ENCODE measurements at places on chromosomes 3 and 15.
A peak's percentile ranks its signal among the peaks of the same experiment; 100 is the strongest.

- no peak for DNase-seq
Measured at GRCh38 chr3:59866076-59866475, 816.3 kb upstream of the CFAP20DC start.

DNA sequence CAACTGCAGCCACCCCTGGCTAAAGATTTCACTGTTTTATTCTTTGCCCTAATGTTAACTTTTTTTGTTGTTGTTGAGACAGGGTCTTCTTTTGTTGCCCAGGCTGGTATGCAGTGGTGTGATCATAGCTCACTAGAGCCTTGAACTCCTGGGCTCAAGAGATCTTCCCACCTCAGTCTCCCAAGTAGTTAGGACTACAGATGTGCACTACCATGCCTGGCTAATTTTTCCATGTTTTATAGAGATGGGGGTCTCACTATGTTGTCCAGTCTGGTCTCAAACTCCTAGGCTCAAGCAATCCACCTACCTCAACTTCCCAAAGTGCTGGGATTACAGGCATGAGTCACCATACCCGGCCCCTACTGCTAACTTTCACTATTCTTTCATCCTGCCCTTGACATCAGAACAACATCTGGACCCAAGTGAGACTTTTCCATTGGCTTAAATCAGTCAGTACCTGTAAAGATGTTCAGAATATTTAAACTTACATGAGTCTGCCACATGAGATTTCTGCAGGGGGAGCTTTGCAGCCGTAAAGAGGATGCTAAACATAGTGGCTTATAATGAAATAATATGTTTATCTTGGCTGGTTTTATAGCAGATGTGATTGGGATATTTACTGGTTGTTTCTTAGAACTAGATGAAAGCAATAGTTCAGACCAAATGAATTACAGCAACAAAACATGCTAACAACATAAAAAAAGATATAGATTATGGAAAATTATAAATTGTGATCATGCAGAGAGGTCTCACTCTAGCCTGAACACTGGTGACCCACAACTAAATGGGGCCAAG, 73.6 kb downstream of the HMG20A start:
- DNase-seq = no peak

GRCh38 chr3:94643400-94643799, 580.5 kb downstream of the NSUN3 start:
- DNase-seq = no peak

DNA sequence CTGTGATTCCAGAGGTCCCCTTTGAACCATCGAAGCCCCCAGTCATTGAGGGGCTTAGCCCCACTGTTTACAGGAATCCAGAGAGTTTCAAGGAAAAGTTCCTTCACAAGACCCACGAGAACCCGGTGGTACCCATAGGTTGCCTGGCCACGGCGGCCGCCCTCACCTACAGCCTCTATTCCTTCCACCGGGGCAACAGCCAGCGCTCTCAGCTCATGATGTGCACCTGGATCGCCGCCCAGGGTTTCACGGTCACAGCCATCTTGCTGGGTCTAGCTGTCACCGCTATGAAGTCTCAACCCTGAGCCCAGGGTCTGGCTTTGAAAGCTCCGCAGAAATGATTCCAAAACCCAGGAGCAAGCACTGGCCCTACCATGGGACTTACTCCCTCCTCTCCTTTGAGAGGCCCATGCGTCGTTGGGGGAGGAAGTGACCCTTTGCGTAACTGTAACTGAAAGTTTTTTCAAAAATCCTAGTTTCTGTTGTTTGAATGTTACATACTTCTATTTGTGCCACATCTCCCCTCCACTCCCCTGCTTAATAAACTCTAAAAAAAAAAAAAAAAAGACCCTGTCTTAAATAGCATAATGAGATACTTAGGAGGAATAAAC, 85.1 kb upstream of the CSPG5 start:
- DNase-seq = no peak

- DNase-seq = no peak
Measured at GRCh38 chr15:37102305-37103162, 2.2 kb upstream of the MEIS2 start.

- no peak for DNase-seq
Measured at GRCh38 chr15:39713846-39714245, 68.8 kb downstream of the FSIP1 start.

- no peak for DNase-seq
Measured at GRCh38 chr15:71597126-71597525, 213.2 kb upstream of the NR2E3 start.

DNA sequence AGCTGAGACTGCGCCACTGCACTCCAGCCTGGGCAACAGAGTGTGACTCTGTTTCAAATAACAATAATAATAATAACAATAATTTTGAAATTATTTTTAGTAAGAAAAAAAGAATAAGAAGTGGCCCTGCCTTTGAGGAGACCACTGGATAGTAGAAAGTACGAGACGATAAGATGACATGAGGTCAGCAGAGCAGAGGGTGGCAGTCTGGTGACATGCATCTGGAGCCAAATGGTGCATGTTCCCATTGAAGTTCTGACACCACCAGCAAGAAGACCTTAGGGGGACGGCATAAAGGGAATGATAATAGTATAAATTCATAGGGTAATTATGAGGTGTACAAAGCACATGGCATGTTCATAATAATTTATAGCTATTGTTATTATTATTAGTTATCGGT, 542.2 kb upstream of the TBL1XR1 start:
- no peak for DNase-seq

- no peak for DNase-seq
Measured at GRCh38 chr15:78408355-78408640, 29.7 kb upstream of the IREB2 start.

GRCh38 chr3:186653984-186654383, 11.8 kb upstream of the HRG start:
- no peak for DNase-seq

DNA sequence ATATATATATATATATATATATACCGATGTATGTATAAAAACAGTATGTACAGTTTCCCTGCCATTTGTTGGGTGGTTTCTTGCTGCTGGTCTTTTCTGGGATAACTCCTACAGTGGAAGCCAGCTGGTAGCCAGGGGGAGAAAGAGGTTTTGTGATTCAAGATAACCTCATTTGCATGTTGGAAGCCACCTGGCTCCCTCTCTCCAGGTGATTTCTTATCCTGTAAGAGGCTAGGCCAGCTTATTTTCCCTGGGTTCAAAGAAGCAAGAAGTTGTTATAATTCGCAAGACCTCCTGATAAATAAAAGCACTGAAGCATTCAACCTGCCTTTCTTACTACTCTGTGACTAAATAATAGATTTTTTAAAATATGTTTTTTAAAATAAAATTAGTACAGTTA, 443.3 kb downstream of the VGLL3 start:
- no peak for DNase-seq

DNA sequence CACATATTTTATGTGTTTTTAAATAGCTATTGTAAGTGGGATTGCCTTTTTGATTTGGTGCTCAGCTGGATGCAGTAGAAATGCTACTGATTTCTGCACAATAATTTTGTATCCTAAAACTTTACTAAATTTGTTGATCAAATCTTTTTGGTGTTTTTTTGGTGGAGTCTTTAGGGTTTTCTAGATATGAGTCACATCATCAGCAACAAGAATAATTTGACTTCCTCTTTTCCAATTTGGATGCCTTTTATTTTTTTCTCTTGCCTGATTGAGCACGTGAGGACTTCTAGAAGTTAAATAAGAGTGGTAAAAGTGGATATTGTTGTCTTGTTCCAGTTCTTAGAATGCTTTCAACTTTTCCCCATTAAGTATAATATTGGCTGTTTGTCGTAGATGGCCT, 51.3 kb downstream of the TLNRD1 start:
- DNase-seq = no peak

GRCh38 chr3:4198491-4198890, 104.7 kb upstream of the SETMAR start:
- no peak for DNase-seq

GRCh38 chr15:66132251-66132816, 121.2 kb downstream of the MEGF11 start:
- DNase-seq = no peak

- no peak for DNase-seq
Measured at GRCh38 chr15:32030795-32031194, 480 bp downstream of the CHRNA7 start.

GRCh38 chr3:185335799-185336198, 27.1 kb upstream of the MAP3K13 start:
- DNase-seq = no peak

GRCh38 chr15:57213862-57214261, 162.4 kb upstream of the CGNL1 start:
- DNase-seq = no peak

DNA sequence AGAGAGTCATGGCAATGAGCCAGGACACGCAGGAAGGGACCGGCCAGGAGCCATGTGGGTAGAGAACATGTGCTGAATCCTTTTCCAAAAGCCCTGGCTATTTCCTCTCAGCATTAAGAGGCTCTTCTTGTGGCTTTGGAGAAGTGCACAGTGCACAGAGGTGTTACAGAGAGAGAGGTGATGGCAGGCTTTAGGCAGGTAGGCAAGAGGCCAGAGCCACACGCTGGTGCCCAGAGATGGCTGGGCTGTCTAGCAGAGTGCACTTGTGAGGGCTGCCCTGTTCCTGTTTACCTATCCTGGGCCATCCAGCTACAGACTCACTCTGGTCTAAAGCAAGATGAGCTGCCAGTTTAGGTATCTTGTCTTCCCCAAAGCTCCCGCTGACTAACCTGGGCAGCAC, 402.6 kb downstream of the OCA2 start:
- no peak for DNase-seq

- DNase-seq = no peak
Measured at GRCh38 chr3:108312656-108313055, 16.3 kb downstream of the HHLA2 start.

DNA sequence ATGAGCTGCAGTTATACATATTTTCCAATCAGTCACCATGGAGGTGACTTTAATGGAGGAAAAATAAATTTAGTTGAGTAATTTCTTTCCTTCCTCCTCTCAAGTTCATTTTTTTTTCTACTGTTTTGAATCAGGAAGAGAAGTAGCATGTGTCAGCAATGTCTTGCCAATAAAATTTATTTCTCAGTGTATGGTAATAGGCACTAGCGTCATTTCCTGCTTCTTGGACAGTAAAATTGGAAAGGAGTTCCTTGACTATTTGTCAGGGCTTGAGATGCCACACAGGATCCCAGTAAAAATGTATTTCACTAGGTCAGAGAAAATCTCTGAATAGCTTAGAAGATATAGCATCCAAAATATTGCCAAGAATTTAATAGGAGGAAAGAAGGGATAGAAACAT, 605.9 kb downstream of the ROBO1 start:
- no peak for DNase-seq

- DNase-seq = no peak
Measured at GRCh38 chr3:169710619-169711018, 47.1 kb upstream of the MECOM start.

- no peak for DNase-seq
Measured at GRCh38 chr15:92645051-92645631, 10.4 kb downstream of the FAM174B start.

- no peak for DNase-seq
Measured at GRCh38 chr15:33028495-33028894, 166.0 kb downstream of the FMN1 start.

GRCh38 chr3:103511891-103512290, 1077.1 kb downstream of the ZPLD1 start:
- no peak for DNase-seq

- no peak for DNase-seq
Measured at GRCh38 chr3:126536126-126536525, 12.2 kb downstream of the CHST13 start.

GRCh38 chr3:120284747-120285507, at the start of gene GPR156:
TSS of gene GPR156 (minus strand) at chr3:120285222. CDS start at chr3:120244098, 41,124 bp downstream.
- DNase-seq = no peak

GRCh38 chr15:91258415-91258759, 158.3 kb downstream of the SV2B start:
- no peak for DNase-seq

DNA sequence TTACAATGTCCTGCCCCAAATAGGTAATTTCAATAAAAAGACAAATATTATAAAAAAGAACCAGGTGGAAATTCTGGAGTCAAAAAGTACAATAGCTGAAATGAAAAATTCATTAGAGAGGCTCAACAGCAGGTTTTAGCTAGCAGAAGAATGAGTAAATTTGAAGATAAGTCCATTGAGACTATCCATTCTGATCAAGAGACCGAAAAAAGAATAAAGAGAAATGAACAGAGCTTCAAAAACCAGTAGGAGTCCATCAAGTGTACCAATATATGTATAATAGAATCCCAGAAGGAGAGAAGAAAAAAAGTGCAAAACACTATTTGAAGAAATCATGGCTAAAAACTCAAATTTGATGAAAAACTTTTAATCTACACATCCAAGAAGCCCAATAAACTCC, 60.5 kb upstream of the POMGNT2 start:
- DNase-seq = no peak

- DNase-seq = no peak
Measured at GRCh38 chr3:39601241-39601640, 133.8 kb downstream of the MOBP start.

DNA sequence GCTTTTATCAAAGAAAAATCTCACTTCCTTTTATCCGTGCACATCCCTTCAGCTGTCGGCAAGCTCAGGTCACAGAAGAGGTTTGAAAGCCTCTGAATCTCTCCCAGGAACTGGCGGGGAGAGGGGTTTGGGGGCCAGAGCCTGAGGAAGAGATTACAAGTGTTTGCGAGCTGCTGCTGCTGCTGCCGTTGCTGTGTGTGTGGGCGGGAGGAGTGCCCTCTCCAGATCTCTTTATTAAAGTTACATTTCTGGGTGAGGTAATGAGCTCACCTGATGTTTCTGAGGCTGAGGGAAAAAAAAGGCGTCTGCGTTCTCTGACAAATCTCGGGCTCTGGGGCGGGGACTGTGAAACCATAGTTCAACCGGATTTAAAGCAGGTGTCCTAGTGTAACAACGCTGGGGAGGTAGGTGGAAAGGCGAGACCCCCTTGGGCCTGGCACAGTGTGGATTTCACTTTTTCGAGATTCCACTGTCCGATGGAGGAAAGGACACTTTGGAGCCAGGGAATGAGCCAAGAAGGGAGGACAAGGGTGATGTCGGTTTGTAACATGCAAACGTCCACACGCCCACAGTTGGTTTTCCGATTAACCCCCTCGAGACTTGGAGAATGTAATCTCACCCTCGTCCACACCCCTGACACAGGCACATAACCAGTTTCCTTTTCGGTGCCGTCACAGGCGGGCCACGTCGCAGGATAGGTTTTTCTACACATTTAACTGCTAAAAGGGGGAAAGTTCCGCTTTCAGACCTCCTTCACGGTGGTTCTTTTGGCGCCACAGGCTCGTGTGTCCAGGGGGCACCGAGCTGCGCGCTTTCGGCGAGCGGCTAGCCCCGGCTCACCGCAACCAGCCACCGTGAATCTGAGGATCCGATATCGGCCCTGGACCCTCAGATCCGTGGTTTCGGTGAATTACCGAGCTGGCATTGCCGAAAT, 2.1 kb downstream of the ALCAM start:
- DNase-seq = peak; percentile 62

- no peak for DNase-seq
Measured at GRCh38 chr3:13277196-13277813, 142.8 kb downstream of the NUP210 start.

- DNase-seq = no peak
Measured at GRCh38 chr15:59168536-59168935, 38.1 kb upstream of the LDHAL6B start.

GRCh38 chr3:123158899-123159390, 42.8 kb upstream of the SEC22A start:
- DNase-seq = no peak
